ENCODE measurements at places on chromosomes 3 and 15.

- no peak for DNase-seq
Observed at GRCh38 chr15:71237456-71238188, 122.4 kb downstream of the THSD4 start.

GRCh38 chr3:131447349-131447748, 55.4 kb downstream of the MRPL3 start:
- no peak for DNase-seq

- DNase-seq: no peak
Observed at GRCh38 chr3:27643355-27643754, 78.8 kb downstream of the EOMES start.

DNA sequence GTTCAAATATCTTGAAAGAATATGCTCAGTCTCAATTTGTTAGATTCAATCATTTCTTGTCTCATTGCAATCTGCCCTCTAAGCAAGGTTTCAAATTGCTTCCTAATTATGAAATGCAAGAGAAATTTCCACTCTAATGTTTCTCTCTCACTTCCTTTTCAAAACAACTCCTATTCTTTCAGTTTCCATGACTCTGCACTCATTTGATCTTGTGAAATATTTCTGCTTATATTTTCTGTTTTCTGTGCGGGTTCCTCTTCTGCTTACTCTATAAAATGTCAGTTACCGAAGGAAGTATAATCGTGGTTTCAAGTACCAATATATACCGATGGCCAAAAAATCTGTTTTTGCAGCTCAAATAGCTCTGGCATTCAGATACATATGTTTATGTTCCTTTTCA, 521.9 kb upstream of the NAALADL2 start:
- DNase-seq: no peak

GRCh38 chr3:150261958-150262357, 146.1 kb upstream of the TSC22D2 start:
- no peak for DNase-seq

DNA sequence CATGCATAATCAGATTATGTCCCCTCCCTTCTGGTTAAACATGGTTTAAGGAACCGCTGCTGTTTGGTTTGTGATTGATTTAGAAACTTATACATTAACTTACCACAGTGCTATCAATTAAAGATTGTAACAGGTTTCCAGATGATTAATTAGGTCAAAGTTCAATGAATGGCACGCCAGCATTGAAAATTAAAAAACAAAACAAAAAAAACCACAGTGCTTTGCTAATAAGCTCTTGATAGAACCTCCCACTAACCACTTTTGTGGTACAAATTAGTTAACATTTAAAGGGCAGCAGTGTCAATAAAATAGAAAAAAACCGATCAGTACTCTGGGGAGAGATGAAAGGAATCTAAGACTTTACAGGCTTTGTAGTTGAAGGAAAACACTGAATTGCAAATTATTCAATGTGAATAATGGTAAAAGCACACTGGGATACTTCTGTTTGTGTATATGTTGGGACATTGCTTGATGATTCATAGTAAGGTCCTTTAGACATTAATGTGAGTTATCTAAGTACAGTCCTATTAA, 7.6 kb upstream of the C3orf38 start:
- no peak for DNase-seq

DNA sequence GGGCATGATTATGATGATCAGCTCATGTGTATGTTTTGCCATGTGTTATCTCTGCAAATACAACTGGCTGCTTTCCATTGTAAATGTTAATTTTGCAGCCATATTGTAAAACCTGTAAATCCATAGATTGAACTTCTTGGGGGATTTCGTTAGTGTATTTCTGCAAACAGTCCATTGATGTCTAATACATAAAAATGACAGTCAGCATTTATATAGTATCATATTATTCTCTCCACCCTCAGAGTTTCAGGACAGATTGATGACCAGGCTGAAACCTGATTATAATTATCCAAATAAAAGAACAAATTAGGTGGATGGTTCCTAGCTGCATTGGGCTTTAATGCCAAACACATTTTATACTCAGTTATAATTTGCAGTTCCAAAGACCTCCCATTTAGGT, 276.8 kb downstream of the FEZF2 start:
- no peak for DNase-seq

- DNase-seq: no peak
Observed at GRCh38 chr15:70562906-70563305, 200.5 kb downstream of the UACA start.

- DNase-seq: no peak
Observed at GRCh38 chr15:64969401-64969800, 20.3 kb downstream of the SPG21 start.

GRCh38 chr15:40438712-40439111, 2.0 kb upstream of the BAHD1 start:
- no peak for DNase-seq

- no peak for DNase-seq
Observed at GRCh38 chr3:183587336-183587735, 31.8 kb upstream of the KLHL6 start.

- DNase-seq: no peak
Observed at GRCh38 chr3:28449398-28449797, 100.8 kb upstream of the AZI2 start.

GRCh38 chr15:67835297-67836133, 4.3 kb downstream of the RNU6-1 start:
- DNase-seq: no peak

- DNase-seq: no peak
Observed at GRCh38 chr3:48738144-48738536, 21.1 kb upstream of the IP6K2 start.

GRCh38 chr3:18066899-18067582, 324.6 kb upstream of the TBC1D5 start:
- DNase-seq: no peak

DNA sequence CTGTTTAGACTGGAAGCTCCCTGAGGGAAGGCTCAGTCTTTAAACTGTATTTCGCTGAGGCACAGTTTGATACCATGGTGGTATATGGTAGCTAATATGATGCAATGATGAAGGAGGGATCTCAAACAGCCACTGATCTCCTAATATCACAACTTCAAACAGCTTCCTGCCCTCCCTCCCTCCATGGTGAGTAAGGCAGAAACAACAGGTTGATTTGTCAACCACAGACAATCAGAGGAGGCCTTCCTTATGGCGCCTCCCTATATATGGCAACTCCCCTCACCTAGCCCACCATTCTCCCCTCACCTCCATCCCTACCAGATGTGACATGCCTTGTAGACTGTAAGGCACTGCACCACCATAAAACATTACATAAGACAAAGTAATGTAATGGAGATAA, 316.5 kb upstream of the ICE2 start:
- no peak for DNase-seq

DNA sequence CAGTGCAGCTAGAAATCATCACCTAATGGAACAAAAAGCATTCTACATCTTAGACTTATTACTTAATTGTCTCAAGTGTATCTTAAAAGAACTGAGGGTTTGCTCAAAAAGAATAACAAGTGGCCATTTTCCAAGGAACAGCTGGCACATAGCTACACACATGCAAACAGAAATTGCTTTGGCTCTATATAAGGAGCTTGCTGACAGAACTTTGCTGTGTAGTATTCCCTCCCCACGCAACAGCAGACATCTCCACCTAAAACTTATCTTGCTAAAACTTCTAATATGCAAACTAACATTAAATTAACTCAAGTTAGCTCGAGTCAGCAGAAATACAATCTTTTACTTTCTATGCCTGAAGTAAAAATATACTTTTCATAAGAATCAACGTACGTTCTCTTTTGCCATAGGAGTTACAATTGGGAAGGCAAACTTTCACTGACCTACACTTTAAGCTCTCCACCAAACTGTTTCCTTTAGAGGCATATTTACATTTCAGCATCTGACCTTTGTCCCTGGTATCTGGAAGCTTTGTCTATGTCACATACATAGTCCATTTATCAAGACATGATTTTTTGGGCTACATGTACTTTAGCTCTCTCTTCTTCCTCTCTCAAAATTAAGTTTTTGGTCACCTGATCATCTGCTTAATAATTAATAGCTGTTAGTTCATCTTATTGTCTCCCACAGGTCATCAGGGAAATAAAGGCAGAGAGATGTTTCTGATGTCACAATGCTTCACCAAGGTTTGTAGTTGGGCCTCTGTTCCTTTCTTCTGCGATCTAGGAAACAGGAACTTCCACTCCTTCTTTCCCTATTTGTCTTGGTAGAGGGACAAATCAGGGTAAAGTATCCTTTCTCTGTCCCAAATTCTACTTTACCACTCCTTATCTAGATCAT, 163.4 kb upstream of the AGTR1 start:
- DNase-seq: no peak

- no peak for DNase-seq
Observed at GRCh38 chr3:72279631-72280041, 494.7 kb upstream of the PROK2 start.

DNA sequence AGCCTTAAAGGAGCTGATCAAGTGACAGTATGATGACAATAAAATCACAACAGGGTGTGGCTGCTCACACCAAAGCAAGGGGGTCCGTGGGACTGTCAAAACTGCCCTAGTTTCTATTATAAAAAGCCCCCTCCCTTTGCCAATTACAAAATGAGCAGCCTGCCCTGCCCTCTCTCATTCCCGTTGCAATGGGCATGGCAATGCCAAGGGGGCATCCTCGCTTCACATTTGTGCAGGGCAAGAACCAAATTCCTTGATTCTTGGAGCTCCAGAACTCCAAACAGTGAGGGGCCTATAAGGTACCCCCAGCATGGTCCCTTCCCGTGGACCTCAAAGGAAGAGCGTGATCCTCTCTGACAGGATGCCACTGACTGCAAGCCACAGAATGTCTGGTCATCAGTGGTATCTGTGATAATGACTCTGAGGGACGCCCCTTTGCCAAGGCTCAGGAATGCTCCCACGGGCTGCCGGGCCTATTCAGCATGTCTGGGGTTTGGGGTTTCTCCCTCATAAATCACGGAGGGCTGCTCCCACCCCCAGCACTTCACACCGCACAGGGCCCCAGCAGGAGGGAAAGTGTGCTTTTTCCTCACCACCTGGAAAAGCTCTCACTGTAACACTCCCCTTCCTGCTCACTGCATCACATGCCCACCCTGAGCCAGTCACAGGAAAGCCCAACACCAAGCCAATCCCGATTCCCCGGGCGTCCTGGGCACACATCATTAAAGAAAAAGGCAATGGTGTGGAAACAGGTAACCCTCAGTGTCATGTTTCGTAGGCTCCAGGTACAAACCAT, 105.1 kb upstream of the TRPM1 start:
- DNase-seq: no peak

GRCh38 chr3:186340204-186340603, 21.8 kb downstream of the DGKG start:
- DNase-seq: no peak

DNA sequence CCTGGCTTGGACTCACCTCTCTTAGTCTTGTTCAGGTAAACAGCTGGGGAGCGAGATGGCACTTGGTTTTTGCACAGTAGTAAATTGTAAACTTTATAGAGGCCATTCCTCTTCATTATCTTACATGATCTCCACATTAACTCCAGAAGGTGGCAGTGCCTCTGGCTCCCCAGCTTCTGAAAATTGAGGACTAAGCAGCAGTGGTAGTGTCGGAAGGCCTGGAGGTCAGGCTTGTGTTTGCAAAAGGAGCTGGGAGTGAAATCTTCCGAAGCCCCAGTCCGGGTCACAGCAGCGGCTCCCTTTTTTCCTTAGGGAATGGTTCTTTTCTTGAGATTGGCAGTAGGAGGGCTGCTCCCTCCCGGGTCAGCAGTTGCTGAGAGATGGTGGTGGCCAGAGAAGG, 85.7 kb downstream of the FNDC3B start:
- DNase-seq: no peak

DNA sequence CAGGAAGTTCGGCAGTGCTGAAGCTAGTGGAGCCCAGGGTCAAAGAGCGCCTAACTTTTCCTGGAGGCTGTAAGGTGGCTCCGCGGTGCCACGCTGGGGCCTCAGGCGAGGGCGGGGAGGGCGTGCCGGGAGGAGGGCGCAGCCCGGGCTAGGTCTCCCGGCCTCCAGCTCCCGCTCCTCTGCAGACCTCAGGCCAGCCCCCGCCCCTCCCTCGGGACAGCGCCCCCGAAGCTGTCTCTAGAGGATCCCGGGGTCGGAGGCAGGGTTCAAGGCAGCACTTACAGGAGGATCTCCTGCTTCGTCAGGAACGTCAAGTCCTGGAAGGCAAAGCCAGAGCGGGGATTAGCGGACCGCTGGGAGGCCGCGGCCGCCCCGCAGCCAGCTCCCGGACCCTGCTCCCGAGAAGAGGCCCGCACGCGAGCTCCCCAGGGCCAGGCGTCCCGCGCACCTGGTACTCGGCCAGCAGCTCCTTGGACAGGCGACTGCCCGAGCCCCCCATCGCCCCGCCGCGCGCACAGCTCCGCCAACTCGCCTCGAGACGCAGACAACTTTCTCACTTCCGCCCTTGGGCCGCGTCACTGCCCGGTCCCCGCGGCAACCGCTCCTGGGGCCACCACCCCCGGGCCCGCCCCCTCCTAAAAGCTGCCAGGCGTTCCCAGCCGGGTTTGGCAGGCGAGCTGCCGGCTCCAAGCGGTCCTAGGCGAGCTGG, at the start of gene CIB1:
CIB1 (minus strand) TSS at position 555 of the 709 bp plus-strand sequence; CDS start at position 499, 56 bp downstream.
- peak; percentile 90 for DNase-seq

GRCh38 chr15:82848241-82848993, 39.0 kb downstream of the WHAMM start:
- DNase-seq: no peak

GRCh38 chr15:40102897-40103858, 5.5 kb downstream of the BMF start:
- DNase-seq: no peak

GRCh38 chr3:190182418-190183043, 61.8 kb upstream of the P3H2 start:
- DNase-seq: no peak

DNA sequence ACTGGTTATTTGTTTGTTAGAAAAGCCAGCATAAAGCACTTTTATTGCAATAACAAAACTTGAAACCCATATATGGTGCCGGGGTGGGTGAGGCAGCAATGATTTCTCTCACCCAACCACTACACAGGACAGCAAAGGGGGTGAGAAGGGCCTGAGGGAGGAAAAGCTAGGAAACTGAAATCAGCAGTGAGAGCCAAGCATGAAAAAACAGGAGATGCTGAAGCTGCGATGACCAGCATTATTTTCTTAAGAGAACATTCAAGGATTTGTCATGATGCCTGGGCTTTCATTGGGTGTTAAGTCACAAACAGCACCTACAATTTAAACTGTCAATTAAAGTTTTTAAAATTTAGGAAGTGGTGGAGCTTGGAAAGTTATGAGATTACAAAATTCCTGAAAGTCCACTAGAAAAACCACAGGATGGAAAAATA, 11.9 kb upstream of the TM4SF4 start:
- DNase-seq: no peak

DNA sequence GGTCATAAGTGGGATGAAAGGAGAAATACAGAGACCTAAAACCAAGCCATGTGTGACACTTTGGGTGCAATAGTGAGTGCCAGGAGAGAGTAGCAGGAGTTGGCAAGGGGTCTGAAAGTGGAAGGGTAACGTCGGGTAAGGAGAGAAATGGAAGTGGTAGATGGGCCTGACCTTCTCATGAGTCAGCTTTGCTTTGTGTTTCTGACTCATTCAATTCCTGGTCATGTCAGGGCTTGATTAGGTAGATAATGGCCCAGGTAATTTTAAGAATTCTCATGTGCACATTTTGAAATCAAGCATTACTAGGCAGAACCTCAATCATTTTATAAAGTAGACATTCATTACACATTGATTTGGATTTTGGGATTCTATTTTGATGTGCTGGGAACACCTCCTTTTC, 262.5 kb downstream of the SOX2 start:
- no peak for DNase-seq

- no peak for DNase-seq
Observed at GRCh38 chr3:114221165-114221880, 16.1 kb downstream of the ZNF80 start.

- no peak for DNase-seq
Observed at GRCh38 chr15:80404057-80404760, at the start of gene ARNT2. ARNT2 (plus strand) TSS chr15:80404382; CDS start chr15:80404516, 134 bp downstream.

- DNase-seq: no peak
Observed at GRCh38 chr15:43093026-43093425, 12.8 kb downstream of the UBR1 start.

Measured in stimulated activated CD4-positive, alpha-beta T cell treated with anti-CD3 and anti-CD28 coated beads, Interleukin-1b, Interleukin-23, amount 100 ng/mL, for 1 hour (primary cell).